ENCODE measurements at places on chromosomes 3 and 15.

DNA sequence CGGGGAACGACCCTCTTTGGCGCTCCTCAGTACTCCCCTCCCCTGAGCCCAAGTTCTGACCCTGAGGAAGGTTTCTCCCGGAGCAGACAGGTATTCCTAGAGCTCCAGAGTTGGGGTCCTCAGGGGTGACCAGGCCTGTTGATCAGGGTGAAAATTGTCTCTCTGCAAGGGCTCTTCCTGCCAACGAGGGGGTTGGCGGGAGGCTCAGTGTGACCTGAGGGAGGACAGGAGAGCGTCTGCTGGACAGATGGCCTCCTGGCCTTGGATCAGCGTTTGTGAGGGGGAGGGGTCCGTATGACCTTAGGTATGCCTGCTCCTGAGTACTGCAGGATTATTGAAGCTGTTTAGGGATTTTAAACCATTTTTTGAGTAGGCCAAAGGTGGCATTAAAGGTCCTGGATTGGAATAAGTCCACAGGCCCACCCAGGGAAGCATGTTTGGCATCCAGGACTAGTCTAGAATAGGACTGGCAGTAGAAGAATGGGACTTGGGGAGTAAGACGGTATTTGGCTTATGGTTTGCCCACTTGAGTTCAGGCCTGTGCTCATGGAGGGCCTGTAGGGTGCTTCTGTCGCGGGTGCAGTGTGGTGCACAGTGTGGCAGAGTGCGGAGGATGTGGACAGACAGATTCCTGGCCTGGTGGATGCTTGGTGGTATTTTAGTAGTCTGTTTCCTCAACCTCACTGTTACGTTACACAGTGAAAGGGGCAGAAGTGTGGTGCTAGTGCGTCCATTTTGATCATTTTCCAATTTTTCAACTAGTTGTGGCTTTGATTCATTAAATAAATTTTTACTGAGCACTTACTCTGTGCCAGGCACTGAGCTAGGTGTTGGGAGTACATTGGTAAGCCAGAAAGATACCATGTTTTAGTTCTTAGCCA, 959 bp downstream of the ZNF592 start:
- DNase-seq, result peak; percentile 73

DNA sequence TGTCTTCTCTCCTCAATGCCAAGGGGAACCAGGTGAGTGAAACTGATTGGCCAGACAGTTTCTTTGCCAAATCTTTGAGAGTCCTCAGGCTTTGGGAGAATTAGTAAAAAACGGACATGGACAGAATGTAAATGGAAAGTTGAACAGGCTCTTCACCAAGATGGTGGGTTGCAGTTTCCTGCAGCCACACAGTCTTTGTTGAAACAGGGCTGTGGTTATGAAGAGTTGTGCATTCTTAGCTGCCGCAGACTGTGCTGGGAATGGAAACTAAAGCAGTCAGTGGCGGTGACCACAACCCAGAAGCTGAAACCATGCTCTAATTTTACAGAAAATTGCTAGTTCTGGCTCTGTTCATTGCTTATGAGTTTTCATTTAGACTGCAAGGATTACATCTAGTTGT, 42.1 kb upstream of the TASOR start:
- no peak for DNase-seq

GRCh38 chr3:169863458-169863899, 6.3 kb downstream of the LRRC31 start:
- peak; percentile 89 for DNase-seq

DNA sequence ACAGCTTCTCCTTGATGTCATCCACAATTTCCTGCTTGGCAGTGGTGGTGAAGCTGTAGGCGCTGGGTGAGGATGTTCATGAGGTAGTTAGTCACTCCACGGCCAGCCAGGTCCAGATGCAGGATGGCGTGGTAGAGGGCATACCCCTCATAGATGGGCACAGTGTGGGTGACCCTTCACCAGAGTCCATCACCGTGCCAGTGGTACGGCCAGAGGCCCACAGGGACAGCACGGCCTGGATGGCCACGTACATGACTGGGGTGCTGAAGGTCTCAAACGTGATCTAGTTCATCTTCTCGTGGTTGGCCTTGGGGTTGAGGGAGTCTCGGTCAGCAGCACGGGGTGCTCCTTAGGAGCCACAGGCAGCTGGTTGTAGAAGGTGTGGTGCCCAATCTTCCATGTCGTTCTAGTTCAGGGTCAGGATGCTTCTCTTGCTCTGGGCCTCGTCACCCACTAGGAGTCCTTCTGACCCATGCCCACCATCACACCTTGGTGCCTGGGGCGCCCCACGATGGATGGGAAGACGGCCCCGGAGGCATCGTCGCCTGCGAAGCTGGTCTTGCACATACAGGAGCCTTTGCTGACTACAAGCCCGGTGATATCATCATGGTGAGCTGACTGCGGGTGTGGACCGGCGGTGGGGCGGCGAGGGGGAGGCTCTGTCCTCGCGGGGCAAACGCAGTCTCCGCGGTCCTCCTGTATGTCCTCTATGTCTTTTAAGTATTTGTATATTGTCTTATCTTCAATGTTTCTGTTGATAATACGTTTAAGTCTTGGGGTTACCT, 1119.0 kb downstream of the NAALADL2 start:
- DNase-seq, result no peak

DNA sequence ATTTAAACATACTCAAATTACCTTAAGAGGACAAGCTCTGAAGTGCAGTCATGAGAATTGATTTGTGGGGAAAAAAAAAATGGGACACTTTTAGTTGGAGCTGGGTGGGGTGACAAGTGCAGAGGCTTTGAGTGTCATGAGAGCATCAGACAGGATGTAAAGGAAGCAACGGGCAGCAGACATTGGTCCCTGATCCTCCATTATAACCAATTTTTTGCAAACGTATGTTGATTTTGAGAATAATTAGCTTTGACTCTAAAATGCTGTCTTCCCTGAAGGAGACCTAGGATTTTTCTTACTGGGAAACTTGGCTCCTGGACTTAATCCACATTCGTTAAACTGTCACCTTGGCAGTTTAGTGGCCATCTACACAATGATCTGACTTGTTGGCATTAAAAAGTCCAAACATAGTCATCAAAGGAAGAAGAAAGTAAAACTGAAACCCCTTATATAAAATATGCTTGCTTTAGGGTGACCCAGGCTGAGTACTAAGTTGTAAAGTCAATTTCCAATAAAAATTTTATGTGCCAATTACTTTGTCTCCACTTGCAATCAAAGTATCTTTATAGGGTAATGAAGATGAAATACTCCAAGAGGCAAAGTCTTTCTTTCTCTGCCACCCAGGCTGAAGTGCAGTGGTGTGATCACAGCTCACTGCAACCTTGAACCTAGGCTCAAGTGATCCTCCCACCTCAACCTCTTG, 45.6 kb downstream of the BCL2L10 start:
- DNase-seq, result no peak
